ENCODE measurements at places on chromosomes 1 and 21. TPM values are rescaled to one million over a fixed set of nuclear protein-coding genes. Genes with fewer than 3 reads are reported as not detected.
A peak's percentile ranks its signal among the peaks of the same experiment; 100 is the strongest.

Gene GJA4
- not detected for polyA plus RNA-seq

Gene GGPS1
- 27.5 TPM for polyA plus RNA-seq

GRCh38 chr1:209323743-209324142, 259.8 kb upstream of the CAMK1G start:
- DNase-seq: no peak

DNA sequence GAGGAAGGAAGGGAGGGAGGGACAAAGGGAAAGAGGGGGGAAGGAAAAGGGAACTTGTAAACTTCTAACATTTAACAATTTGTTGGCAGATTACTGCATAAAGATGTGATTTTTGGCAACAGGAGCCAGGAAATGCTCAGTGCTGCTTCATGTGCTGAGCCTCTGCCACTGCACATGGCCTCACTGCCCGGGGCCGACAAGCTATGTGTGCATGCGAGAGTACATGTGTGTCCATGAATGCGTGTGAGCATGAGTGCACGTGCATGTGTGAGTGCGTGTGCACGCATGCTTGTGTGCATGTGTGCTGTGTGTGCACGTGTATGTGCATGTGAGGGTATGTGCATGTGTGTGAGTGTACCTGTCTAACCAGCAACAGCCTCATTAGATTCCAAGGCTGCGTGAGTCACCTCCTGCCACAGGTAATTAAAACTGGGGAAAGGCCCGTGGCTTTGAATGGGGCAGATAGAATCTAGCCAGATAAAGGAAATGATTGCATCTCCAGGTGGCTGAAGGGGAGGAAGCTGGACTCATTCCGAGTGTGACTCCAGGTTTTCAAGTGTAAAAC, 41.4 kb upstream of the TSPEAR start:
- no peak for DNase-seq

DNA sequence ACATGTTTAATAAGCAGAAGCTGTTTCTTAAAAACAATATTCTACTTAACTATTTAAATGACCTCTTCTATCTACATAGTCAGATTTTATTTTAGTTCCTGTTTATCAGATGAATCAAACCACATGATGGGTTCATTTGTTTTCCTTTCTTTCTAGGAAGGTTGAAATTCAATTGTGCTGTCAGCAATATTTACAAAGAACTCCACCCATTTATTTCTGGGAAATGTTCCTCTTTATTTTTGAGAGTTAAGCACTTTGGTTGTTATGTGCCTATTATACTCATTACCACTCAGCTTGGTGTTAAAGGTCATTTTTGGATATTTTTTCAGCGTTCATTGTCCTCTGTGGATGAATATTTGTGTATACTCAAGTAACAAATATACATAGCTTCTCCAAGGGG, 84.9 kb downstream of the C4BPA start:
- DNase-seq: no peak

- DNase-seq: peak; percentile 48
These were observed 20.9 kb downstream of the PDXK start for GRCh38 chr21:43739621-43740435.

- no peak for DNase-seq
These were observed 12.5 kb downstream of the FOXJ3 start for GRCh38 chr1:42322577-42322976.

- DNase-seq: no peak
These were observed 4.0 kb downstream of the CNIH3 start for GRCh38 chr1:224620105-224620504.

- DNase-seq: no peak
These were observed 127.0 kb upstream of the TIAM1 start for GRCh38 chr21:31470896-31471694.

DNA sequence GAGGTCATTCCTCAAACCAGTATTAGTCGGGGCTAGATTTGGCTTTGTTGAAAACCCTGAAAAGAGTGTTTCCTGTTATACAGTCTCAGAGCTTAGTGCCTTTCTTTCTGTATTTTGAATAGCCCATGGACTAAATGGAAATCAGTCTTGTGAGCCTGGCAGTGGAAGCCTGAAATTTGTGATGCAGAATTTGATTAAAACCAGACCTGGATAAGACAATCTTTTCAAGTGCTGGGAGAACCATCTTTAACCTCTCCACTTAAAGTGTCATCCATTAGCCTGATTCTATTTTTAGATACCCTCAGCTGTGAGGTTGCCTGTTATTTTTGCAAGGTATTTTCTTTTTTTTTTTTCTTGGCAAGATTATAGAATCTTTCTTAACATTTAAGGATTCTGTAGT, 19.5 kb downstream of the ACTN2 start:
- DNase-seq: no peak

Gene TP53BP2
- 14.4 TPM for polyA plus RNA-seq

DNA sequence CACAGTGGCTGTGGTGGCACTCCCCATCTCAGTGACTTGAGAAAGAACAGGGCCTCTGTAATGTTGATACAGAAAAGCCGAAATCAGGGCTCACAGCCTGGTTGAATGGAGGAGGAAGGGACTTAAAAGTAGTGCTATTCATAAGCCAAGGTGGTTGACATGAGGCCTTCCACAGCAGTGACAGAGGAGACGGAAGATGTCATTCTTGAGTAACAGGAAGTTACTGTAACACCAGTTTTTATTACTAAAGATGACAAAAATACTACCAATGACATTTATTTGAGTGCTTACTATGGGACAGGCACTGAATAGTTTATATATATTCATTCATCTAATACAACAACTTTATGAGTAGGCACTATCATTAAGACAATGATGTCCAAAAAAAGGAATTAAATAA, 52.8 kb upstream of the GNG12 start:
- no peak for DNase-seq

Gene ADGRB2
- 6.6 TPM for polyA plus RNA-seq

DNA sequence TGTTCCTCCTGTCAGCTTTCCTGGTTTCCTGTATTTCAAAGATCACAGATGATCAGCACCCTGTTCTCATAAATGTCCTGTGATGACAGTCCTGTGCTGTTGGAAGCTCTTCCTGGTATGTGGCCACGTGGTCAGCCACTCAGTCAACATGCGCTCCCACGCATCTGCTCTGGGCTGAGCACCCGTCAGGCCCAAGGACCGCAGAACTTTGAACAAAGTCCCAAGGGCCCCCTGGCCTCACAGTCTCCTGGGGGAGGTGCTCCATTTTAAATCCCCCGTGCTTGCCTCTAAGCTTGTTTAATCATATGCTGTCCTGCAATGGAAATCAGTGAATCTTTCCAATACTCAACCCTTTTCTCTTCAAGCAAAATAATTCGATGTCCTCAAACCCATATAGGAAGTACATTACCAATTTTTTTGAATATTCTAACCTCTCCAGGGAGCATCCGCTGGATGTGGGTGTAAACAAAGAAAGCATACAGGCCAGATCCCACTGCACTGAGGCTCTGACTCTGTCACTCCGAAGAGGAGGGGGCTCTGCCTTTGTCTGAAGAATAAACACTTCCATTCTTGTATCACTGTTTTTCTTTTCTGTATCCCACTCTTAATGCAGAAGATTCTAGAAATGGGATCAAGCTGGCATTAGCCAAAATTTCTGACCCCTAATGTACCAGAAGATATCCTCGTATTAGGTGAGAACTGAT, 250.3 kb downstream of the SDCCAG8 start:
- no peak for DNase-seq

DNA sequence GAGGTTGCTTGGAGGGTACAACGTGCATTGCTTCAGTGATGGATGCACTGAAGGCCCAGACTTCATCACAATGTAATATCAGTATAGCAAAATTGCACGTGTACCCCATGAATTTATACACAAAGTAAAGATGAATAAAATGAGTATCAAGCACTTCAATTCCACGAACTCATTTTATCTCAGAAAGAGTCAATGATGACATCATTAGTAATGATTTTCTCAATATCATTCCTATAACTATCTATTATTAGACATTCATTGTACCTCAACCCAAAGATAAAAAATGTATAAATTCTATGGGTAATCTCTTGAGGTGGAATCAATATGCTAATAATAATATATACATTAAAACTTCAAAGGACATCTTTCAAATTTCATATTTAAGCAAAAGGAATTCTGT, 208.4 kb downstream of the COL11A1 start:
- DNase-seq: no peak

DNA sequence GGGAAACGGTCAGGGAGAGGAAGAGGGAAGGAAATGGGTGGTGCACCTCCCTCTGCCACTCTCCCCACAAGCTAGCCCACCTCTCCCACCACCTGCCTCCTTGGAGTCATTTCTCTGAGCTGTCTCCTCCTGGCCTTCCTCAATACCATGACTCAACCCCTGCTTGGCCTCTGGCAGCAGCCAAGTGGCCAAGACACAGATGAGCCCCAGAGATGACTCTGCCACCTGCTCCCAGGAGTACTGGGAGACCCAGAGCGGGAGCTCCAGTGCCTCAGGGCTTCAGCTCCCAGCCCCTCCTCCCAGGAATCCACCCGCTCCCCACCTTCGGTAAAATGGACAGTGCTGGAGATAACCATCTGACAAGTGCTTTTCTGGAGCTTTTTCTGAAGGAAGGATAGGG, 2.6 kb downstream of the S100A16 start:
- peak; percentile 29 for DNase-seq

DNA sequence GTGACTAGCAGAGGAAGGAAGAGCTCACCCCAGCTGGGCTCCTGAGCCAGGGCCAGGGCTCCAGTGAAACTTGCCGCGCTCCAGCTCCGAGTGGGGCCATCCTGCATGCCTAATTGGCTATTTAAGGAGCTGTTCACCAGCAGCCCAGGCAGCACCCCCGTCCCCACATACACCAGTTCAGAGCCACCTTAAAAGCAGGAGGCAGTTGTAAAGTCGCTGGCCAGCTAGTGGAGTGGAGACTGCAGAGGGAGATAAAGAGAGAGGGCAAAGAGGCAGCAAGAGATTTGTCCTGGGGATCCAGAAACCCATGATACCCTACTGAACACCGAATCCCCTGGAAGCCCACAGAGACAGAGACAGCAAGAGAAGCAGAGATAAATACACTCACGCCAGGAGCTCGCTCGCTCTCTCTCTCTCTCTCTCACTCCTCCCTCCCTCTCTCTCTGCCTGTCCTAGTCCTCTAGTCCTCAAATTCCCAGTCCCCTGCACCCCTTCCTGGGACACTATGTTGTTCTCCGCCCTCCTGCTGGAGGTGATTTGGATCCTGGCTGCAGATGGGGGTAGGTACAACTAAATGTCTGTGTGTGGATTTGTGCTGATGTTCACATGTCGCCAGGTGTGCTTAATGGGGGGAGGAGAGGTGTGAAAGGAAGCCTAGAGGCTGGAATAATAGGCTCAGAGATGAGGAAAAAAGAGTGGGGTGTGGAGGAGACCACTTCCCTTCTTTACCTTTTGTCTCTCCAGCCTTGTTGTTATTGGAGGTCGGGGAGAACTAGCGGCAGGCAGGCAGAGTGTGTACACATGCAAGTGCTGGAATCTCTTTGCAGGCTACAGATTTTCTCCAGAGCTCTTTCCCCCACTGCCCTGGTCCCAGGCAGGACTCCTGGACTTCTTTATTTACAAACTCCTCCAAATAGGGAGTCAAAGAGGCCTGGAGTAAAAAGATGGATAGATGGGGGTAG, at the start of gene CA14:
TSS of gene CA14 (plus strand) at position 151 of the 962 bp plus-strand sequence. CDS start at position 506, 355 bp downstream.
- DNase-seq: no peak

DNA sequence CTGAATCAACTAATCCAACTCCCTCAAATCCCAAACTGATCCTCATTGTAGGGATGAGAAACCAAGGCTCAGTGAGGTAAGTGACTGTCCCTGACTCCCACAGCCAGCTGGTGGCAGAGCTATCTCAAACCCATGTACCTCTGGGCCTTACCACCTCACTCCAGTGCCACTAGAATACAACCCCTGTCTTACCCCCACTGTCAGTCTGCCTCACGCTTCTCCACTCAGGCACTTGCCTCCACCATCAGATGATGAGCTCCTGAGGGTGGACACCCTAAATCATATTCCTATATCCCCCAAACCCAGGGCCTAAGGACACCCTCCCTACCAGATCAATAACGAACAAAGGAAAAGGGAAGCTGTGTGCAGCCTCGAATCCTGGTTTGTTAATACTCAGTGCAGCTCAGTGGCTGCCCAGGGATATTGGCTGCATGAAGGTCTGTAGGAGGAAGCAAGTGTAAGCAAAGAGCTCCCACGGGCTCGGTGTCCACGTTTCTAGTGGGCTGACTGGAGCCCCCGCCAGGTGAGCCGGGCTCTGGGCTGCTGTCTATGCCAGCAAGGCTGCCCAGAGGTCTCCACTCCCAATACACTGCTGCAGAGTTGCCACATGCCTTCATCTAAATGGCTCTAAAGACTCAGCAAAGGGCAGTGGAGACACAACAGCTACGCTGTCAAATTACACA, 533.4 kb downstream of the MATN1 start:
- no peak for DNase-seq

- no peak for DNase-seq
These were observed 38.8 kb downstream of the ZBTB17 start for GRCh38 chr1:15937146-15937545.

Gene CHD5
- 0.66 TPM for polyA plus RNA-seq

Gene KAZN
- polyA plus RNA-seq: 1.6 TPM

DNA sequence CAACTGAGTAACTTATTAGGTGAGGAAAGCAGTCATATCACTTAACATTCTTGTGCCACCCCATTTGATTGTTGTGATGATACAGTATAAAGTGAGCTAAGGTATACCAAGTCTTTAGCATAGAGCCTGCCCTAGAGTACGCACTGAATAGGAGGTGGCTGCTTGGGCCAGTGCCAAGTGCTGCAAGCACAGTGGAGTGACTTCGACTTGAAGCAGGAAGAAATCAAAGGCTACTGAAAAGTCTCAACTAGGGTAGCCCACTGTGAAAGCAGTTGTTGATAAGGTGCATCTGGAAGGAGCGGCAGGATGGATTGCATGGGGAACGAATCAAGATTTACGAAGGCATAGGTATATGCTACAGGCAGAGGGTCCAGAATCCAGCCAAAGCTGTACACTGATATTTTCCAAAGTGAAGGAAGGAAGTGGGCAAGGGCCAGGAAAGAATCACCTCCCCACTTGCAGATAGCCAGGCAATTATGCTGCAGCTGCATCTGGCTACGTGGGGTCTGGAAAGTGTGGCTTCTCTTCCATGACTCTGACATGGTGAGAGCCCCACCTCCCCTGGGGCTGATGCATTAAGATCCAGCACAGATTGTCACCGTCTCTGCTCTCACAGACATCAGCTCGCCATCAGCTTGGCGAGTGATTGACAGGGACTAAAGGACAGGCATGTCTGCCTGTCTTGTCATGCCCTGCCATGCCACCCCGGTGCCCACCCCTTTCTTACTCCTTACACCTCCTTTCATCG, 287.0 kb upstream of the PLXNA2 start:
- DNase-seq: no peak

- DNase-seq: no peak
These were observed 38.5 kb downstream of the EPHA2 start for GRCh38 chr1:16117369-16117768.

GRCh38 chr1:72007312-72007711, 275.0 kb downstream of the NEGR1 start:
- DNase-seq: no peak

Gene EFNA3
- 2.0 TPM for polyA plus RNA-seq

Measured in A549 (cell line).